Smooth muscle cell of the umbilical artery (primary cell): ENCODE measurements at places on chromosomes 16 and 17. TPM values are rescaled to one million over a fixed set of nuclear protein-coding genes. Genes with fewer than 3 reads are reported as not detected.

ZP2 gene
- not detected in 2 replicates for total RNA-seq

SLFN12L gene
- total RNA-seq: under 0.01 TPM in 1 of 2 replicates, not detected in the other

CACNG3 gene
- not detected in 2 replicates for total RNA-seq

OTOA gene
- total RNA-seq: 0.09 TPM in 1 of 2 replicates, not detected in the other

GH1 gene
- total RNA-seq: not detected in 2 replicates

UTS2R gene
- total RNA-seq: not detected in 2 replicates

ST6GALNAC1 gene
- not detected in 2 replicates for total RNA-seq

HSD17B2 gene
- 0.09 and 1.8 TPM in 2 replicates for total RNA-seq

SLC6A4 gene
- total RNA-seq: not detected in 2 replicates

WNT3 gene
- 0.65 and 0.89 TPM in 2 replicates for total RNA-seq

HYDIN gene
- total RNA-seq: 0.18 and 0.30 TPM in 2 replicates

PRSS33 gene
- total RNA-seq: not detected in 2 replicates

HLF gene
- total RNA-seq: not detected in 2 replicates

ZNF75A gene
- 14.0 and 19.3 TPM in 2 replicates for total RNA-seq

SPATA2L gene
- total RNA-seq: 9.5 and 16.9 TPM in 2 replicates

CCDC200 gene
- total RNA-seq: not detected in 2 replicates

FSCN2 gene
- 1.2 and 2.7 TPM in 2 replicates for total RNA-seq

FBRS gene
- total RNA-seq: 20.5 and 27.5 TPM in 2 replicates

GALR2 gene
- not detected in 2 replicates for total RNA-seq

PSMB3 gene
- 101 and 237 TPM in 2 replicates for total RNA-seq

CCDC144A gene
- 8.1 and 9.2 TPM in 2 replicates for total RNA-seq

TUBD1 gene
- total RNA-seq: 3.4 and 4.2 TPM in 2 replicates

SNTB2 gene
- 29.7 and 81.5 TPM in 2 replicates for total RNA-seq

SLC47A1 gene
- 0.97 TPM in 1 of 2 replicates, not detected in the other for total RNA-seq

PLA2G10 gene
- not detected in 2 replicates for total RNA-seq

SLFN14 gene
- not detected in 2 replicates for total RNA-seq

CDK5RAP3 gene
- 71.8 and 86.1 TPM in 2 replicates for total RNA-seq

PHKB gene
- 102 and 112 TPM in 2 replicates for total RNA-seq

SLC13A2 gene
- not detected in 2 replicates for total RNA-seq

WNT9B gene
- not detected in 2 replicates for total RNA-seq

MMD gene
- total RNA-seq: 9.9 and 18.4 TPM in 2 replicates

CMTM3 gene
- total RNA-seq: 8.0 and 14.8 TPM in 2 replicates

KRTAP4-1 gene
- total RNA-seq: not detected in 2 replicates

NPIPA8 gene
- 18.5 TPM in 1 of 2 replicates, not detected in the other for total RNA-seq

KRTAP1-1 gene
- not detected in 2 replicates for total RNA-seq

AGRP gene
- not detected in 2 replicates for total RNA-seq

COPZ2 gene
- 33.1 and 95.3 TPM in 2 replicates for total RNA-seq

CHMP1A gene
- 71.3 and 87.6 TPM in 2 replicates for total RNA-seq

GSDMA gene
- total RNA-seq: not detected in 2 replicates

SLFN12 gene
- total RNA-seq: 28.2 and 31.5 TPM in 2 replicates

TNFSF13 gene
- 0.83 TPM in 1 of 2 replicates, not detected in the other for total RNA-seq

LYRM9 gene
- total RNA-seq: 2.4 and 6.5 TPM in 2 replicates

TBC1D28 gene
- not detected in 2 replicates for total RNA-seq

CCL16 gene
- not detected in 2 replicates for total RNA-seq

DPEP3 gene
- total RNA-seq: not detected in 2 replicates

SCARF1 gene
- total RNA-seq: 0.32 and 0.59 TPM in 2 replicates

PLXDC1 gene
- 0.14 TPM in 1 of 2 replicates, not detected in the other for total RNA-seq

POLG2 gene
- 10.1 and 12.3 TPM in 2 replicates for total RNA-seq

TEKT5 gene
- total RNA-seq: not detected in 2 replicates

UMOD gene
- total RNA-seq: not detected in 2 replicates

MFAP4 gene
- 4.6 and 41.3 TPM in 2 replicates for total RNA-seq

TMEM11 gene
- 14.3 and 15.5 TPM in 2 replicates for total RNA-seq

PABPN1L gene
- not detected in 2 replicates for total RNA-seq

CEP112 gene
- total RNA-seq: 9.2 and 9.7 TPM in 2 replicates

SOX15 gene
- total RNA-seq: 0.30 and 0.32 TPM in 2 replicates

CDH3 gene
- total RNA-seq: under 0.01 and 0.14 TPM in 2 replicates

KRT33B gene
- 0.30 and 0.32 TPM in 2 replicates for total RNA-seq

ABCC11 gene
- 0.05 TPM in 1 of 2 replicates, not detected in the other for total RNA-seq

MMP2 gene
- total RNA-seq: 1,096 and 1,520 TPM in 2 replicates

QRICH2 gene
- 4.8 and 5.1 TPM in 2 replicates for total RNA-seq
